NCI-H1105 (cell line): ENCODE measurements at places on chromosomes 6 and 20.

DNA sequence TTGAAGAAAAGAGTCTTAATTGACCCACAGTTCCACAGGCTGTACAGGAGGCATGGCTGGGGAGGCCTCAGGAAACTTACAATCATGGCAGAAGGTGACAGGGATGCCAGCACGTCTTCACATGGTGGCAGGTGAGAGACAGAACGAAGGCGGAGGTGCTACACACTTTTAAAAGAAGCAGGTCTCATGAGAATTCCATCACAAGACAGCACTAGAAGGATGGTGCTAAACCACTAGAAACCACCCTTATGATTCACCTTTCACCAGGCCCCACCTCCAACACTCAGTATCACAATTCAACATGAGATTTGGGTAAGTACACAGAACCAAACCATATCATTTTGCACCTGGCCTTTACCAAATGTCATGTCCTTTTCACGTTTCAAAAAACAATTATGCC is 20.9 kb downstream of the TAGAP start:
- no peak for DNase-seq

- no peak for DNase-seq
Measured at GRCh38 chr6:116136373-116136772, 10.4 kb upstream of the COL10A1 start.

- no peak for DNase-seq
Measured at GRCh38 chr6:53168516-53169267, 20.1 kb upstream of the GCM1 start.

DNA sequence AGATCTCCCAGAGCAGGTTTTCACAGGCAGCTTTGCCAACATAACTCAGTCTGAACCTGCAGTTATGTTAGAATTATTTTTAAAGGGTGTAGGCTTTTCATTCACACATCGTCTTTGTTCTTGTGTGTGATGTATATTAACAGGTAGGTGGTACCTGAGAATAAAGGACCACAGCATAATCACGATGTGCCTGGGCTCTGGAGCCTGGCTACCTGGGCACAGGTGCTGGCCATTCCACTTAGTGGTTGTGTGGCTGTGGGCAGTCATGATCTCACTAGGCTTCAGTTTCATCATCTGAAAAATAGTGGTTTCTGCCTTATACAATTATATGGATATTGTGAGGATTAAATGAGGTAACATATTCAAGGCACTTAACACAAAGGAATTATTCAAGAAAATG is 6.4 kb downstream of the CD109 start:
- DNase-seq = no peak

DNA sequence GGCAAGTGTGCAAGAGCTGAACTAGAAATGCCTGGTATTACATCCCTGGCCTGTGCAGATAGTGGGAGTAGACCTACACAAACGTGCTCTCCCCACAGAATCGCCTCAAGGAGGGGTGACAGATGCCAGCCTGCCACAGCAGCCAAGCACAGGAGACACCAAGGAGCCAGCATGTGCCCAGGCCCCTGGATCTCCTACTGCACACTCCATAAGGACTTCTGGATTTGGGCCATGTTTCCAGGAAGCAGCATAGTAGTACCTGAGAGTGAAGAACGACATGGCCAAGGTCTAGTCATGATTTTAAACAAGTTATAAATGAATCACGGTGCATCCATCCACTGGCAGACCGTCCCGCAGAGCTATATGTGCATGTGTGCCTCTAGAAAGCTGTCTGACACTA is 232.2 kb downstream of the SYNDIG1 start:
- no peak for DNase-seq

- no peak for DNase-seq
Measured at GRCh38 chr6:64712606-64713005, 994.4 kb downstream of the EYS start.
